DND-41 (cell line): ENCODE measurements at places on chromosomes 1 and 21.
A peak's percentile ranks its signal among the peaks of the same experiment; 100 is the strongest.

DNA sequence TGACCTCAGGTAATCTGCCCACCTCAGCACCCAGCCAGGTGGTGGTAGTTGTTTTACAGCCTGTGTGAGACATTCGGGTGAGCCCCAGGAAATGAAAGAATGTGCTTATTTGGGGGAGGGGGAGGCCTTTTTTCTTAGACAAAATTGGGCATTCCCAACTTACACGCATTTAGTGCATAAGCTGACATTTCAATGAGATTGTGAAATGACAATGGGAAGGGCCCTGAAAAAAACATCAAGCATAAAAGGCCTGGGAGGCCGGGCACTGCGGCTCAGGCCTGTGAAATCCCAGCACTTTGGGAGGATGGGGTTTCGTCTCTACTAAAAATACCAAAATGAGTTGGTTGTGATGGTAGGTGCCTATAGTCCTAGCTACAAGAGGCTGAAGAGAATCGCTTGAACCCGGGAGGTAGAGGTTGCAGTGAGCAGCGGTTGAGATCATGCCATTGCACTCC is 5.0 kb downstream of the GAS5 start:
- DNase-seq, result no peak
- no peak overlapping the region for H3K27ac ChIP-seq
- H3K27me3 ChIP-seq, result no peaks in the 10 kb centered on the region
- H3K36me3 ChIP-seq, result peaks cover 77% of the 10 kb centered on the region

DNA sequence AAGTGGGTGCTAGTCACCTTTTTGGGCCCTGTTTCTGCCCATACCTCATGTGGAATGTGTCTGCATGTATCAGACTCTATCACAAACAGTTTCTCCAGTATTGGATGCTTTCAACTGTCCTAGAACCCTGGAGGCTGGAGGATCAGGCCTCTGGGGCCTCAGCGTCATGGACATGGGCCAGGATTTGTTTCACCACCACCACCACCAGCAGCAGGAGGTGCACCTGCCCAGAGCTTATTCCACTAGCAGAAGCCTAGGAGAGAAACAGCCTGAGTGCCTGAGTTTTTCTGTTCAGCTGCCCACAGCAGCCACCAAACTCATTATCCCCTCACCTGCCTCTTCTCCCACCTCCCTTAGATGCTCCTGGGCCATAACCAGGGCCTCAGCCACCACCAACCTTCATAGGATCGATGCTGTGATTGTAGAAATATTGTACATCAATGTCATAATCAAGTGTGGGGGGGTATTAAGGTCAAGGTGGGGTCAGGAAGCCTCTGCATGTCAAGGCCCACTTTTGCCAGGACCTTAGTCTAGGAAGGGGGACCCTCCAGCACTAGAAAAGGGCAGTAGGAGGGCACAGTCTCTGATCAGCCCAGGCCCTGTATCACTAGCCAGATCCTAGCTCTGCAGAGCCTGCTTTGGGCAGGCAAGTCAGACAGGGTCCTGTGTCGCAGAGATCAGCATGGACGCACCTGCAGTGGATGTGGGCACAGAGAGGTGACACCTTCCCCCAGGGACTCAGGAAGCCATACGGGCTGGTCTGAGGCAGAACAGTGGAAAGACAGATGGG is 9.3 kb downstream of the DMAP1 start:
- H3K27me3 ChIP-seq, result no peaks in the 10 kb centered on the region
- no peak overlapping the region for H3K27ac ChIP-seq
- DNase-seq, result no peak
- H3K36me3 ChIP-seq, result peaks cover 51% of the 10 kb centered on the region
- H3K4me1 ChIP-seq, result no peaks in the 10 kb centered on the region

GRCh38 chr1:20123722-20124455 is 4.6 kb upstream of the PLA2G2D start:
- no peaks in the 10 kb centered on the region for H3K36me3 ChIP-seq
- no peak overlapping the region for H3K27ac ChIP-seq
- H3K27me3 ChIP-seq, result no peaks in the 10 kb centered on the region
- DNase-seq, result no peak
- H3K4me1 ChIP-seq, result no peaks in the 10 kb centered on the region

DNA sequence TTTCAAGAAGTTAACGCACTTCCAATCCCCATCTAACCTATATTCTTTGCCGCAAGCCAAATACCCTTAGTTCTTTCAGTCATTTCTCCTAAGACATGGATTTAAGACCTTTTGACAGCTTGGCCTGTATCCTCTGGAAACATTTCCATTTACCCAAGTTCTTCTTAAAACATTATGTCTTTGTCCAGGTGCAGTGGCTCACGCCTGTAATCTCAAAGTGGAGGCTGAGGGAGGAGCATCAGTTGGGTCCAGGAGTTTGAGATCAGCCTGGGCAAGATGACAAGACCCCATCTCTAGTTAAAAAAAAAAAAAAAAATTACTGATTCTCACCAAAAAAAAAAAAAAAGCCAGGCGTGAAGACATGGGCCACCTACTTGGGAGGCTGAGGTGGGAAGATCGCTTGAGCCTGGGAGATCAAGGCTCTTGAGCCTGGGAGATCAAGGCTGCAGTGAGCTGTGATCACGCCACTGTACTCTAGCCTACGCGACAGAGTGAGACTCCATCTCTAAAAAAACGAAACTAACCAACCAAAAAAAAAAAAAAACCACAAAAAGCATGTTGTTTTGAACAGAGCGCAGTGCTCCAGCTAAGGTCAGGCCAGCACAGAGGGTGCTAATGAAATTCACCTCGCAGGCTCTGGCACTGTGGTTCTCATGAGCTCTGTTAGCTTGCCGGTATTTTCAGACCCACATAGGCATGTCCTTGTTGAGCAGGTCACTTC is 36.0 kb downstream of the NUAK2 start:
- H3K4me1 ChIP-seq, result peaks cover 50% of the 10 kb centered on the region
- H3K4me3 ChIP-seq, result no peak overlapping the region
- H3K36me3 ChIP-seq, result no peaks in the 10 kb centered on the region
- peak overlapping the region; percentile 34; the same call in 1 of the 2 replicates for H3K27ac ChIP-seq
- peak; percentile 69 for DNase-seq

DNA sequence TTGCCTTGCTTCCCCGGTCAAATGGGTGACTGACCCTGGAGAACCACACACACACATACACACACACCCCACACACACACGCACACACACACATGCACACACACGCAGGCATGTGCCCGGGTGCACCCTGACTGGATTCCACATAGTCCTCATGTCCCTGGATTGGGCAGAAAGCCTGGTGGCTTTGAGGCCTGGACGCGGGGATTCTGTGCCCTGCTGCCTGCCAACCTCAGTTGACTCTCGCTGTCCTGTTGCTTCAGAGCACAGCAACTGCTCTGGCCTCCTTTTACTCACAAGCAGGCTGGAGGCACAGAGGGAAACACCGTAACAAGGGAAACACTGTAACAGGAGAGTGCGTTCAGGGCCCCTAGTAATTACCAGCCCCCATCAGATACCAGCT is 6.4 kb downstream of the RORC start:
- H3K4me1 ChIP-seq, result peaks cover 100% of the 10 kb centered on the region
- H3K4me3 ChIP-seq, result peak overlapping the region; percentile 56
- no peaks in the 10 kb centered on the region for H3K36me3 ChIP-seq
- DNase-seq, result peak; percentile 35
- peak overlapping the region; percentile 86 for H3K27ac ChIP-seq

DNA sequence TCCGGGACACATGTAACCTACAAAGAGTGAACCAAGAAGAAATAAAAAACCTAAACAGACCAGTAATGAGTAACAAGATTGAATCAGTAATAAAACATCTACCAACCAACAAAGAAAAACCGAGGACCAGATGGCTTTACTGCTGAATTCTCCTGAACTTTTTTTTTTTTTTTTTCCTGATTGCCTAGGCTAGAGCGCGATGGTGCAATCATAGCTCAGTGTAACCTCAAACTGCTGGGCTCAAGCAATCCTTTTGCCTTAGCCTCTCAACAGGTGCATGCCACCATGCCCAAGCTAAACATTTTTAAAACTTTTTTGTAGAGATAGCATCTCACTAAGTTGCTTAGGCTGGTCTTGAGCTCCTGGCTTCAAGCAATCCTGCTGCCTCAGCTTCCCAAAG is 11.2 kb upstream of the FGGY start:
- no peak overlapping the region; the same call in 1 of the 2 replicates for H3K27ac ChIP-seq
- H3K36me3 ChIP-seq, result no peaks in the 10 kb centered on the region
- peak; percentile 50 for DNase-seq
- H3K4me1 ChIP-seq, result peaks cover 16% of the 10 kb centered on the region

GRCh38 chr1:23872421-23872820 is 4.3 kb upstream of the FUCA1 start:
- no peak overlapping the region for H3K4me3 ChIP-seq
- H3K27me3 ChIP-seq, result peaks cover 14% of the 10 kb centered on the region
- peaks cover 18% of the 10 kb centered on the region for H3K4me1 ChIP-seq

GRCh38 chr21:32321480-32321879 is 22.8 kb downstream of the MRAP start:
- no peak overlapping the region for H3K4me3 ChIP-seq
- DNase-seq, result no peak
- H3K27ac ChIP-seq, result no peak overlapping the region
- no peaks in the 10 kb centered on the region for H3K27me3 ChIP-seq

DNA sequence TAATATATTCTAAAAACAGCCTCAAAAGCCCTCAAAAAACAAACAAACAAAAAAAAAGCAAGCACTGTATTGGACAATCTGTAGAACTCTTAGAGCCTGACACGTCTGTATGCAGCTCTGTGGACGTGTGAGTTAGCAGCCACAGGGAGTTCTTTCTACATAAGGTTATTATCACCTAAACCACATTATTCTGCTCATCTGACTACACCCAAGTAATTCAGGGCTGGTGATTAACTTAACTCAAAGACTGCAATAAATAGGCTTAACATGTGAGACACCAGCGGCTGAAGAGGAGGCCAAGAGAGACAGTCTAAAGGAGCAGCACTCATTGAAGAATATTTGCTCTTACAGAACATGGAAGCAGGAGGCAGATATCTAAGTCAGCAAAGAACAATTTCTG is 316.0 kb downstream of the VAV3 start:
- H3K27ac ChIP-seq, result no peak overlapping the region
- H3K4me3 ChIP-seq, result no peak overlapping the region
- DNase-seq, result no peak
- peaks cover 17% of the 10 kb centered on the region for H3K4me1 ChIP-seq

DNA sequence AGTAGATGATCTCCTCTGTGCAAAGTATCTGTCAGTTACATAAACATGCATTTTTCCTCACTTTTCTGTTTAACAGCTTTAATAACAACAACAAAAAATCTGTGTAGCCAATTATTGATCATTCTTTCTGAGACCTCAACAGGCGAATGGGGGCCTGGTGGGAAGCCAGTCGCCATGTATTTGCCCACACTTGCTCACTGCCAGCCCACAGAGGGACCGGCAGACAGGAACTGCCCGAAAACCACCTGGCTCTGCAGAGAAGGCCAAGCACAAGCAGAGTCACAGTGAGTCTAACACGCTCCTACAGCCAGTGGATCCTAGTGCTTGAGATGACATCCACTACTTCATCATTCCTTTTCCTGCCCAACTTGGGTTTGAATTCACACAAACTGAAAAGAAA is 56.1 kb downstream of the NPHP4 start:
- no peaks in the 10 kb centered on the region for H3K27me3 ChIP-seq
- H3K4me1 ChIP-seq, result no peaks in the 10 kb centered on the region
- DNase-seq, result no peak
- no peak overlapping the region for H3K27ac ChIP-seq
- peaks cover 50% of the 10 kb centered on the region for H3K36me3 ChIP-seq

GRCh38 chr1:95780836-95781235 is 546.8 kb downstream of the RWDD3 start:
- no peak for DNase-seq
- no peak overlapping the region for H3K4me3 ChIP-seq
- H3K4me1 ChIP-seq, result peaks cover 14% of the 10 kb centered on the region
- H3K36me3 ChIP-seq, result no peaks in the 10 kb centered on the region

DNA sequence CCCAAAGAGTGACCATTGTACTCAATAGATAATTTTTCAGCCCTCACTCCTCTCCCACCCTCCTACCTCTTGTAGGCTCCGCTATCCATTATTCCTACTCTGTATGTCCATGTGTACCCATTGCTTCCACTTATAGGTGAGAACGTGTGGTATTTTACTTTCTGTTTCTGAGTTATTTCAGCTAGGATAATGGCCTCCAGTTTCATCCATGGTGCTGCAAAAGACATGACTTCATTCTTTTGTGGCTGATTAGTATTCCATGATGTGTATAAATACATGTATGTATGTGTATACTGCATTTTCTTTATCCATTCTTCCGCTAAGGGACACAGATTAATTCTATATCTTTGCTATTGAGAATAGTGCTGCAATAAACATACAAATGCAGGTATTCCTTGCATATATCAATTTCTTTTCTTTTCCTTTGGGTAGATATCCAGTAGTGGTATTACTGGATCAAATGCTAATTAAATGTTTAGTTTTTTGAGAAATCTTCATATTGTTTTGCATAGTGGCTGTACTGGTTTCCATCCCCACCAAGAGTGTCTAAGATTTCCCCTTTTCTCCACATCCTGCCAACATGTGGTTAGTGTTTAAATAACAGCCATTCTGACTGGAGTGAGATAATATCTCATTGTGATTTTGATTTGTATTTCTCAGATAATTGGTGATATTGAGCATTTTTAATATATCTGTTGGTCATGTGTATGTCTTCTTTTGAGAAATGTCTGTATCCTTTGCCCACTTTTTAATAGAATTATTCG is 4.9 kb downstream of the LY9 start:
- H3K4me3 ChIP-seq, result peak overlapping the region; percentile 3; the same call in 1 of the 2 replicates
- H3K36me3 ChIP-seq, result no peaks in the 10 kb centered on the region
- peak; percentile 31 for DNase-seq
- peaks cover 64% of the 10 kb centered on the region for H3K4me1 ChIP-seq
- peak overlapping the region; percentile 65 for H3K27ac ChIP-seq

- DNase-seq, result no peak
- peaks cover 17% of the 10 kb centered on the region for H3K36me3 ChIP-seq
- no peak overlapping the region for H3K27ac ChIP-seq
- H3K4me1 ChIP-seq, result peaks cover 47% of the 10 kb centered on the region
Measured at GRCh38 chr1:41749991-41750745, 168.6 kb downstream of the HIVEP3 start.

GRCh38 chr21:31873696-31874599 is 1.1 kb downstream of the HUNK start:
- peaks cover 7% of the 10 kb centered on the region for H3K27me3 ChIP-seq
- H3K27ac ChIP-seq, result no peak overlapping the region
- DNase-seq, result no peak
- no peaks in the 10 kb centered on the region for H3K36me3 ChIP-seq
